ENCODE measurements at places on chromosomes 5 and 9.
A peak's percentile ranks its signal among the peaks of the same experiment; 100 is the strongest.

DNA sequence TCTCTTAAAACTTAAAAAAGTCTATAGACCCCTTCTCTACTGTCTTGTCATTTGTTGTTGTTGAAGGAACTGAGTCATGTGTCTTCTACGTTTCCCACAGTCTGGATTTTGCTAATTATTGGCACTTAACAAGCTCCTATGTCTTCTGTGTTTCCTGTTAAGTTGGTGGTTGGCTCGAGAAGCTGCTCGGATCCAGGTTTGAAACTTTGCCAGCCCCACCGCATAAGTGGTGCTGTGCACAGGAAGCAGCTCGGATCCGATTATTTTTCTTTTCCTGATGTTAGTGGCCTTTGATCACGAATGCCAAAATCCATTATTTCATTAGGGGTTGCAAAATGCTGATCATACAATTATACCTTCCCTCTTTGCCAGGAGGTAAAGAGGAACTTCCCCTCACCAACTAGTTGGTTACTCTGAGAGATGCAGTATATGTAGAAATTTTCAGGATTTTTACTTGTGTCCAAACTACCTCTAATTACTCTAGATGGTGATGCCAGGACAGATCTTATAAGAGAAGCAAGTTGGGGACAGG, 186.5 kb downstream of the NSG2 start:
- no peaks in the 10 kb centered on the region for H3K36me3 ChIP-seq
- no peaks in the 10 kb centered on the region for H3K27me3 ChIP-seq
- H3K4me1 ChIP-seq = no peaks in the 10 kb centered on the region
- no peak overlapping the region for H3K27ac ChIP-seq
- DNase-seq = no peak
- no peak overlapping the region for H3K4me3 ChIP-seq

DNA sequence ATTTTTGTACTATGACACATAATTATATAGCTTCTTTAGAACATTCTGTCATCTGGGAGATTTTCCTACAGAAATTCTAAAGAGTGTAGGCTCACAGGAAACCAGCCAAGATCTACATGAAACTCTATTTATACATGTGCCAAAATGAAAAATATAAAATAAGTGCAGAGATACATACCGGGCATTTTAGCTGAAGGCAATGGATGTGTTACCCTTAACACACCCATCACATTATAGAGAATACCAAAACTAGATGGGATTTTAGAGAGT, 125.9 kb downstream of the TRIM32 start:
- no peak overlapping the region for H3K4me3 ChIP-seq
- H3K27ac ChIP-seq = no peak overlapping the region
- H3K36me3 ChIP-seq = no peaks in the 10 kb centered on the region
- no peaks in the 10 kb centered on the region for H3K27me3 ChIP-seq
- no peaks in the 10 kb centered on the region for H3K4me1 ChIP-seq

GRCh38 chr5:61964201-61964600, 341.8 kb upstream of the KIF2A start:
- no peaks in the 10 kb centered on the region for H3K4me1 ChIP-seq
- DNase-seq = no peak
- H3K36me3 ChIP-seq = no peaks in the 10 kb centered on the region
- no peaks in the 10 kb centered on the region for H3K27me3 ChIP-seq

DNA sequence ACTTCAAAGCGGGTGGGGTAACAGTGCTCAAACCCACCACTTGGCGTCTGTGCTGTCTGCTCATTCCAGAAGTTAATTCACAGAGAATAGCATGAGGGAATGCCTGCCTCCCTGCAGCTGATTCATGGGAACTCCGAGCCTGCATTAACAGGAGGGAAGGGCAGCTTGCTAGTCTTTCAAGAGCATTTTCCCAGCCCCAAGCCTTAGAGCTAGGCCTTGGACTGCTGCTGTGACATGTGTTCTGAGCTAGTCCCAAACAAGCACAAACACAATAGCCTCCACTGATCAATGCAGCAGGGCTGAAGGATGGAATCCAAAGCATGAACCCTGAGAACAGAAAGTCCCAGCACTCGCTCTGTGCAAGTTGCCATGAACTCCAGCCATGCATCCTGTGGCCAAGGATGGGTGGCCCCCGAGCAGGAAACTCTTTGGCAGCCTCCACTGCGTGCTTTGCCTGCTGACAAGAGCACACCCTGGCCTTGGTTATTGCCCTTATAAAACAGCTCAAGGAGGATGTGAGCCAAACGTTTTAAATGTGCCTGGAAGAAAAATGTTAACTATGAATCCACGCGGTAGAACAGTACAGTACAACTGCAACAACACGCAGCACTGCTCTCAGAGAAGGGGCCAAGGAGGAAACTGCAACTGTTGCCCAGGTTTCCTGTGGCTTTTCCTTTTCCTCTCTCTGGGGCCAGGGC, 653.1 kb upstream of the KLF4 start:
- H3K4me3 ChIP-seq = no peak overlapping the region
- H3K27me3 ChIP-seq = no peaks in the 10 kb centered on the region
- peaks cover 2% of the 10 kb centered on the region for H3K4me1 ChIP-seq
- DNase-seq = no peak
- H3K36me3 ChIP-seq = no peaks in the 10 kb centered on the region

- H3K27me3 ChIP-seq = peaks cover 9% of the 10 kb centered on the region
- no peak overlapping the region for H3K27ac ChIP-seq
- H3K36me3 ChIP-seq = no peaks in the 10 kb centered on the region
- H3K4me3 ChIP-seq = no peak overlapping the region
- H3K4me1 ChIP-seq = no peaks in the 10 kb centered on the region
Observed at GRCh38 chr9:109751253-109751652, 28.7 kb upstream of the PALM2AKAP2 start.

GRCh38 chr5:154709368-154710305, 45.5 kb upstream of the LARP1 start:
- H3K36me3 ChIP-seq = no peaks in the 10 kb centered on the region
- peaks cover 3% of the 10 kb centered on the region for H3K27me3 ChIP-seq
- no peak for DNase-seq
- H3K4me1 ChIP-seq = peaks cover 4% of the 10 kb centered on the region

- H3K36me3 ChIP-seq = no peaks in the 10 kb centered on the region
- H3K4me1 ChIP-seq = peaks cover 4% of the 10 kb centered on the region
- H3K4me3 ChIP-seq = no peak overlapping the region
- H3K27ac ChIP-seq = no peak overlapping the region
Observed at GRCh38 chr5:42813533-42813932, 1.8 kb upstream of the SELENOP start.

DNA sequence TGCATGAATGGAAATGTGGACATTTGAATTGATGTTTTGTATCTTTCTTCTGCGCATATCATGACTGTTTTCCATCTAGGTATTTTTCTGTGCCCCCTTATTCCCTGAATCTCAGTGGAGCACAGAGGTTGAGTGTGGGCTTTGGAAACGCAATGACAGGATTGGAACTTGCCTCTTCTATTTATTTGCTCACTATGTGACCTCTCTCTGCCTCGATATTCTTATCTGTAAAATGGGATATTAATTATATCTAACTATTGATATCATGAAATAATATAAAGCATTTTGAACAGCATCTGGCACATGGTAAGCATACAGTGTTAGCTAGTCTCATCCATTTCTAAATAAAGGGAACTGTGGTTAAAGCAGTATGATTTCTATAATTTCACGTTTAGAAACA, 26.0 kb downstream of the HABP4 start:
- H3K4me1 ChIP-seq = peaks cover 10% of the 10 kb centered on the region
- H3K4me3 ChIP-seq = no peak overlapping the region
- peaks cover 17% of the 10 kb centered on the region for H3K36me3 ChIP-seq

GRCh38 chr9:130891688-130892476, 4.7 kb downstream of the QRFP start:
- H3K36me3 ChIP-seq = peaks cover 6% of the 10 kb centered on the region
- no peak for DNase-seq
- H3K4me3 ChIP-seq = no peak overlapping the region
- H3K27me3 ChIP-seq = no peaks in the 10 kb centered on the region

DNA sequence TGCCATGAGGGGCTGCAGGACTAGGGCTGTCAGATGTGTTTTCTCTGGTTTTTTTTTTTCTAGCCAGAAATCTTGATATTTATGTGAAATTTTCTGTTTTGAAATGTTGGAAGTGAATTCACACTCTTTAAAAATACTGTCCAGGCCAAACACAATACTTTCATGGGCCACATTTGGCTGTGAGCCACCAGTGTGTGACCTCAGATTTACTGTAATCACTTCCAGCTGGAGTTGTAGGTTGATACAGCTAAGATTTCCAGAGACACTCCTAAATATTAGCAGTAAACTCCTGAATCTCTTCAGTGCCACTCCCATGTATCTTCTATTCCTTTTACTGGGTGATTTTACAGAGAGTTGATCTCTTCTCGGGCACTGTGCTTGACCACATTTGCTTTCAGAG, 92.2 kb upstream of the CKMT2 start:
- H3K27me3 ChIP-seq = no peaks in the 10 kb centered on the region
- no peak overlapping the region for H3K27ac ChIP-seq
- H3K36me3 ChIP-seq = no peaks in the 10 kb centered on the region
- no peak for DNase-seq
- H3K4me1 ChIP-seq = no peaks in the 10 kb centered on the region
- no peak overlapping the region for H3K4me3 ChIP-seq

- no peaks in the 10 kb centered on the region for H3K27me3 ChIP-seq
- no peaks in the 10 kb centered on the region for H3K36me3 ChIP-seq
- peaks cover 5% of the 10 kb centered on the region for H3K4me1 ChIP-seq
- H3K4me3 ChIP-seq = no peak overlapping the region
Observed at GRCh38 chr9:87676976-87677775, 48.7 kb upstream of the CTSL start.

- DNase-seq = no peak
- no peaks in the 10 kb centered on the region for H3K4me1 ChIP-seq
- H3K27ac ChIP-seq = no peak overlapping the region
- H3K36me3 ChIP-seq = no peaks in the 10 kb centered on the region
- H3K27me3 ChIP-seq = no peaks in the 10 kb centered on the region
- H3K4me3 ChIP-seq = no peak overlapping the region
Observed at GRCh38 chr9:106954558-106954957, 91.6 kb downstream of the ZNF462 start.

GRCh38 chr9:136964171-136964689, 12.2 kb downstream of the LCN12 start:
- H3K4me1 ChIP-seq = peaks cover 10% of the 10 kb centered on the region
- DNase-seq = no peak
- no peaks in the 10 kb centered on the region for H3K36me3 ChIP-seq
- peaks cover 2% of the 10 kb centered on the region for H3K27me3 ChIP-seq

DNA sequence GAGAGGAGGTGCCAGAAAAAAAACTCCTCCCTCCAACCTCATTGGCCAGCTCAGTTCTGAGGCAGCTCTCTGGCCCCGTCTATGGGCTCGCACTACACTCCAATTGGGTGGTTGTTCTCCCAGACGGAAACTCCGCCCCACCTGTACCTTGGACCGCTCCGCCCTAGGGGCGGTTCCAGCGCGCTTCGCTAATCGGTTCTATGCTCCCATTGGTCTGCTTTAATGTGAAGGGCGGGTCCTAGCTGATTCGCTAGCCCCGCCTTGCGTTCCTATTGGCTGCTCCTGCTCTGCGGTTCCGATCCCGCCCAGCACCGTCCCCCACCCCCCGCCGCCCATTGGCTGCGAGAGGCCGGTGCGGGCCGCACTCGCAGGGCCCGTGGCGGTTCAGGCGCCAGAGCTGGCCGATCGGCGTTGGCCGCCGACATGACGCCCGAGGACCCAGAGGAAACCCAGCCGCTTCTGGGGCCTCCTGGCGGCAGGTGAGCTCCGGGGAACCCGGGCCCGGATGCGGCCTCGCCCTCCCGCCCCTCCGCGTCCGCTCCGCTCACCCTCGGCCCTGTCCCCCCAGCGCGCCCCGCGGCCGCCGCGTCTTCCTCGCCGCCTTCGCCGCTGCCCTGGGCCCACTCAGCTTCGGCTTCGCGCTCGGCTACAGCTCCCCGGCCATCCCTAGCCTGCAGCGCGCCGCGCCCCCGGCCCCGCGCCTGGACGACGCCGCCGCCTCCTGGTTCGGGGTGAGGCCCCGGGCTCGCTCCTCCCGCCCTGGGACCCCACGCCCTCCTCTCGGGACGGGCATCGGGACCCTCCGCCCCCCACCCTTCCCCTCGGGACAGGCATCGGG, at the start of gene SLC2A8:
Gene SLC2A8 (plus strand): TSS at position 362 of the 838 bp plus-strand sequence. CDS start 62 bp downstream, at position 424.
- H3K4me3 ChIP-seq = peak within 1 kb of the TSS; percentile 83
- H3K4me1 ChIP-seq = peaks cover 18% of the 10 kb centered on the region
- peak; percentile 97 for DNase-seq
- H3K27me3 ChIP-seq = peaks cover 31% of the 10 kb centered on the region
- H3K36me3 ChIP-seq = no peaks in the 10 kb centered on the region

- no peak overlapping the region for H3K4me3 ChIP-seq
- no peaks in the 10 kb centered on the region for H3K4me1 ChIP-seq
- no peaks in the 10 kb centered on the region for H3K27me3 ChIP-seq
- H3K27ac ChIP-seq = no peak overlapping the region
- DNase-seq = no peak
Observed at GRCh38 chr5:111953351-111954127, 196.5 kb upstream of the NREP start.

- H3K4me3 ChIP-seq = no peak overlapping the region
- no peaks in the 10 kb centered on the region for H3K36me3 ChIP-seq
- peaks cover 3% of the 10 kb centered on the region for H3K27me3 ChIP-seq
- no peaks in the 10 kb centered on the region for H3K4me1 ChIP-seq
- DNase-seq = no peak
Observed at GRCh38 chr5:169408171-169408570, 107.2 kb upstream of the SLIT3 start.

GRCh38 chr9:110995420-110996340, 42.6 kb downstream of the LPAR1 start:
- H3K27me3 ChIP-seq = peaks cover 2% of the 10 kb centered on the region
- no peaks in the 10 kb centered on the region for H3K4me1 ChIP-seq
- H3K27ac ChIP-seq = no peak overlapping the region
- no peak overlapping the region for H3K4me3 ChIP-seq
